ENCODE measurements at places on chromosomes 16 and 17.

DNA sequence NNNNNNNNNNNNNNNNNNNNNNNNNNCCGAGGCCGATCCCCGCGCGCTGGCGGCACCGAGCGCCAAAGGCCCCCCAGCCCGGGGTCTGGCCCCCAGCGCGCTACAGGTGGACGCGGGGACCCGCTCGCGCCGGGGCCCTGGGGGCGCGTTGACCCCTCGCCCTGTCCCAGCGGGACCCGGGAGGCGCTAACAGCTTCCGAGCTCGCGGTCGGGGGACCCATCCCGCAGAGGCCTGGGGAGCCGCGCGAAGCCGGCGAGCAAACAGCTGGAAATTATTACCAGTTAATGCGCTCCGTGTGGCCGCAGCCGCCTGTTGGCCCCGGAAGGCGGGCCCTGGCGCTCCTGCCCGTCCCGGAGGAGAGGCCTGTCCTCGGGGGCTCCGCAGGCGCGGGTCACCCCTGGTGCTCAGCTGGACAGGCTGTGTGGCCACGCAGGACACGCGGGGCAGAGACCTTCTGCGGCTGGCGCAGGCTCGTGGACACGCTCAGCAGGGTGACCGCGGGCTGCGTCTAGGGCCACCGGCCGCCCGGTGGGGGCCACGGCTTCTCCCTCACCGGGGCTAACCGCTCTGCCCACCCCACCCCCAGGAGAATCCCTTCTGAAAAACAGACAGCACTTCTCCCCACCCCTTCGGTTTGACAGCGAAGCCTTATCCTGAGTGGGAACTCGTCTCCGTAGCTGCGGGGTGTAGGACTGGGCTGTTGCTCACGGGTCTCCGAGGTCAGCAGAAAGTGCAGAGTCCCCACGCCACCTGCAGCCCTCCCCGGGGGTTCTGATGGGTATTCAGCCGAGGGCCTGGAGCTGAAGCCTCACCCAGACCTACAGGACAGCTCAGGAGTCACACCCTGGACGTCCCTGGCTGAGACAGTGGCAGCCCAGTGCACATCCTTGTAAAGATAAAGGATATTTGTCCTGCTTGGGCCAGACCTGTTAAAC is 138.7 kb upstream of the RPH3AL start:
- DNase-seq = peak; percentile 80

- DNase-seq = no peak
Measured at GRCh38 chr16:1265090-1265630, 9.3 kb downstream of the TPSD1 start.

GRCh38 chr17:14845591-14846281 is 419.4 kb downstream of the PMP22 start:
- DNase-seq = no peak

DNA sequence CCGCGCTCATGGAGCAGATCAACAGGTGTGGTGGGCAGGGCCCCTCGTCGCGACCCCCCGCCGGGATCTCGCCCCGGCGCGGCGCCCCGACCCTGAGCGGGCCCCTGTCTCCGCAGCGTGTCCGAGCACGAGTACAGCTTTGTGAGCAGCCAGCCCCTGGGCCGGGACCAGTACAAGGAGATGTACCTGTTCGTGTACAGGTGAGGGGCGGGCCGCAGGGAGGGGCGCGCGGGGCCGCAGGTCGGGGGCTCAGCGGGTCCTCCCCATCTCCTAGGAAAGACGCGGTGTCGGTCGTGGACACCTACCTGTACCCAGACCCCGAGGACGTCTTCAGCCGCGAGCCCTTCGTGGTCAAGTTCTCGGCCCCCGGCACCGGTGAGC is 848 bp downstream of the DNASE1L2 start:
- no peak for DNase-seq

DNA sequence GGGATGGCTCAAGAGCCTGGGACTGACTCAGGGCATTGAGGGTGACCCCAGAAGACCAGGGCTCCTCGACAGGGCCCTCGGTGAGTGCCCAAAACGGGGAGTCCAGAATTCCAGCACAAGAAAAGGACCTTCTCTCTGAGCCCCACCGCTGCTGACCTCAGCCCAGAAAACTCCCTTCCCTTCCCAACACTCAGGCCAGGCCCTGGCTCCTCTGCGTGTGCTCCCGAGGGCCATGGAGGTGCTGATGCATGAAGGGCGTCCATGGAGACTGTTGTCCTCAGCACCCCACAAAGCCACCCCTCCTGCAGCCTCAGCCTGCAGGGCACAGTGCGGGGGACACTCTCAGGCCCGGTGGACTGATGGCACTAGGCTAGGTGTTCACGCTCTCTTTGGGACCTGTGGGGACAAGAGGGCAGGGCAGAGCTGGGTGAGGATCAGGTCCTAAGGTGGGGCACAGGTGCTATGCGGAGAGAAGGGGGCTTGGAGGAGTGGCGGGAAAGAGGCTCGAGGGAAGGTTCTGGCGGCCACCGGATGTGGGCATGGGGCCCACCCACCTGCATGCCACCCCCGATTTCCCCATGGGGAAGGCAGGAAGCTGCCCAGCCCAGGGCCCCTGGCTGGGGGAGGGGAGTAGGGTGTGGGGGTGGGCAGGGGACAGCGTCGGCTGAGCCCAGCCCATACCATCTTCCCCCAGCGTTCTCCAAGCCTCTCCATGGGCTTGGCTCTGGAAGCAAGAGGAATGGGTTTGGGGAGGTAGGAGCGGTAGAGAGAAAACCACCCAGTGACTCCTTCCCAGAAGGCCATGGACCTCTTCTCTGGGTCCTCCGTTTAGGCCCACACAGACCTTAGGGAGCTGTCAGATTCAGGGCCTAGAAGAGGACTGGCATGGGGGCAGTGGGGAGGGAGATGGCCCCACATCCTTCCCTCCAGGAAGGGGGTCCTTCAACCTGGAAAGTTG is 4.5 kb upstream of the TSPOAP1 start:
- DNase-seq = no peak

DNA sequence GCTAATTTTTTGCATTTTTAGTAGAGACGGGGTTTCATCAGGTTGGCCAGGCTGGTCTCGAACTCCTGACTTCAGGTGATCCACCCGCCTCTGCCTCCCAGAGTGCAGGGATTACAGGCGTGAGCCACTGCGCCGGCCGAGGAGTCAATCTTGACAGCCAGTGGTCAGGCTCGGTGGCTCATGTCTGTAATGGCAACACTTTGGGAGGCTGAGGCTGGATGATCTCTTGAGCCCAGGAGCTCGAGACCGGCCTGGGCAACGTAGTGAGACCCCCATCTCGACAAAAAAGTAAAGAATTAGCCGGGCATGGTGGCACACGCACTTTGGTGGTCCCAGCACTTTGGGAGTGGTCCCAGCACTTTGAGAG is 608 bp upstream of the PGS1 start:
- DNase-seq = no peak

GRCh38 chr16:49856672-49857330 is 889 bp upstream of the ZNF423 start:
- DNase-seq = peak; percentile 90

DNA sequence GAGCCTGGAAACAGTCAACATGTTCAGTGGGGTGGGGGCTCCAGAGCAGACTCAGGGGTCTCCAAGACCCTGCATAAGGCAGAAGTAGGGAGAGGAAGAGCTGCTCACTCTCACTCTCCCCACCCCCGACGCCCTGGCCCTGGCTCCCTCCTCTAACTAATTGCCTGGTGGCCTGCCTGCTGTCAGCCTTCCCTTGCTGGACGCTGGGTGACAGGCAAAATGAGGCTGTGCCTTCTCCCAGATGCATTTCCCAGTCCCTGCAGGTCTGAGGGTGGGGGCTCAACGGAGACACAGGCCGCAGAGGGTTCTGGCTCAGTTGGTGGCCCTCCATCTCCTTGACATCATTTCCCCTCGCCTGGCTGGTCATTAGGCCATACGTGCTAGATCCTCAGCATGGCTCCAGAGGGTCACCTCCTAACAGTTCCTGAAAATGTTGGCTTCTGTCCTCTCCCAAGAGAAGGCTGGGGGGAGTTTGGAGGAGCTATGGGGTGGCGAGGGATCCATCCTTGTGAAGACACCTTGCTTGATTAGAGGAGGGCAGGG is 1.4 kb downstream of the FMNL1 start:
- no peak for DNase-seq

GRCh38 chr17:30326809-30327208 is 7.0 kb downstream of the TMIGD1 start:
- no peak for DNase-seq

DNA sequence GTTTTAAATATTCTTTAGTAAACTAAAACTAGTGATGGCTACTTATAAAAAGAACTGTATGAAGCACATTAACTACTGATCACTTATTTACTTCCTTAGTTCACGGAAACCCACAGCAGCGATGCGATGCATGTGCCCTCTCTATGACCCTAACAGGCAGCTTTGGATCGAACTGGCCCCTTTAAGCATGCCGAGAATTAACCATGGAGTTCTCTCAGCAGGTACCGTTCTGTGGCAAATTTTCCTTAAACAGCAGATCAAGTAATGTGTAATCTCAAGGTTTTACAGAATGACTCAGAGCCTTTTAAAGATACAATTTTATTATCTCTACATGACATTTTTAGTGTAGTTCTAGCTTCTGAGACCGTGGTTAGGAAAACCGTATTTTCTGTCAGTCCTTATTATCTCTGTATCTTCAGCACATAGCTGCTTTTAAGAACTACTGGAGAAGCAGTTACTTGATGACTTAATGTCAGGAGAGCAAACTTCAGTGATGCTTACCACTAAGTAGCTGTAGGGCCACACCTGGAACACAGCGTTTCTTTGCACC is 43.0 kb downstream of the GAN start:
- DNase-seq = no peak

GRCh38 chr17:17817552-17817947 is 19.2 kb downstream of the SREBF1 start:
- no peak for DNase-seq

- no peak for DNase-seq
Measured at GRCh38 chr16:82400046-82400445, 226.7 kb upstream of the CDH13 start.

- no peak for DNase-seq
Measured at GRCh38 chr16:69535123-69536050, 30.4 kb upstream of the NFAT5 start.

- DNase-seq = no peak
Measured at GRCh38 chr16:68921637-68922036, 78.3 kb downstream of the TANGO6 start.

DNA sequence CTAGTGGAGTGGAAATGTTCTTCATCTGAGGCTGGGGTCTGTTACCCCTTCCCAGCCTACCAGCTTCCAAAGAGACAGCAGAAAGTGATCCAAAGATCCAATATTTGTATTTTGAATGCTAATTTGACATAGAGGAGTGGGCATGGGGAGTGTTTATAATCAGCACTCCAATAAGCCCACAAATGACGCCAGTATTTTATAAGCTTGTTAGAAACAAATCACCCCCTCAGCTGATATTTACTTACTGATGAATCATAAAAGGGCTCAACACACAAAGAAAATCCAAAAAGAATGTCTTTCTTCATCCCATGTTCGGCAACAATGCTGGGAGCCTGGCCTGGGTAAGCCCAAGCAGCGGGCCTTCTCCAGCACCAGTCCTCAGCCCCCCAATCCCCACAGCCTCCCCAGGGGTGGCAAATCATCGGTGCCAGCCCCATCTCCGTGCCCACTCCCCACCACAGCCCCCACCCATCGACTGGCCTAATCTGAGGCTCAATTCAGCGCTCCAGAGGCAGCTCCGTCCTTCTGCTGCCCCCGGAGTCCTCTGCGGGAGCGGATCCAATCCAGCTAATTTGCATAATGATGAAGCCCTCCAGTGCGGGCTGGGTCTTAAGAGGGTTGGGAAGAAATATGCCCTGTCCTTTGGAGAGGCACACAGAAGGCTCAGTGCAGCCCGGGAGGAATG is 169.5 kb downstream of the C16orf78 start:
- DNase-seq = no peak

Measured in left hindlimb (tissue), 1 donor.